Thymus (tissue), 14 donors: ENCODE measurements at places on chromosomes 13 and 19. TPM values are rescaled to one million over a fixed set of nuclear protein-coding genes. Genes with fewer than 3 reads are reported as not detected.

THSD1 gene
- 2.9 TPM for total RNA-seq

GRCh38 chr19:19004144-19004543, 29.2 kb downstream of the SUGP2 start:
- no peak for DNase-seq
- no peaks in the 10 kb centered on the region for H3K27me3 ChIP-seq
- H3K4me3 ChIP-seq = no peak overlapping the region
- H3K27ac ChIP-seq = no peak overlapping the region

DNA sequence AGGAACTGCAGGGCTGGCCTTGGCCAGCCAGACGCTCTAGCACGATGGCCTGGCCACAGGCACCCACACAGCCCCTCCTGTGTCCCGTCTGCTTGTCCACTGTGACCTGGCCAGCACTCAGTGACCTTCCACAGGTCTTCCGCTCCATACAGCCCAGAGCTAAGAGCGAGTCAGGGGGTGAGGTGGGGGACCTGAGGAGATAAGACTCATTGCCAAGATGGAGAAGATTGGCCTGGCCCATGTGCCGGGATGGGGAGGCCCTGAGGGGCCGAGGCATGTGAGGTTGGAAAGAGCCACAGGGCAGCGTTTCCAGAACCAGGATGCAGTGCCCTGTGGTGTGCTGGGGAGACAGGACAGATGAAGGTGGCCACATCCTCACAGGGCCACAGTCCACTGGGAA, 10.2 kb upstream of the SLC7A9 start:
- no peaks in the 10 kb centered on the region for H3K27me3 ChIP-seq
- no peak for DNase-seq
- H3K36me3 ChIP-seq = peaks cover 13% of the 10 kb centered on the region
- no peak overlapping the region for H3K27ac ChIP-seq

GRCh38 chr13:41416276-41416675, 41.1 kb upstream of the RGCC start:
- H3K27ac ChIP-seq = no peak overlapping the region
- DNase-seq = no peak
- no peak overlapping the region for H3K4me3 ChIP-seq

DNA sequence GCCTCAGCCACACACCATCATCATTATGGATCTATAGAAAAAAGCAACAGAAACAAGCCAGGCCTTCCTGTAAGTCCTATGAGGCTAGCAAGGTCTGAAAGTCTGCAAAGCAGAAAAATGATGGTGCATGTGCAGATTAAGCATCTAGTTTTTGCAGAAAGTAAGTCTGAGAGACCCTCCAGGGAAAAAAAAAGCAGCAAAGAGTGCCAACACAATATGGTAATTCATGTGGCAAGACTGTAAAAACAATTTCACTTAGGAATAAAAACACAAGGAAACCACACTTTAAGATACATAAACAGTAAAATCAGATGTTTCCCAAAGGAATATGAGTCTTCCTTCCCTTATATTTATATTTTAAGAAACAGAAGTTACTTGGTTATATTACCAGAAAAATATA, 112.3 kb upstream of the FBXL3 start:
- H3K4me1 ChIP-seq = no peaks in the 10 kb centered on the region
- no peak overlapping the region for H3K4me3 ChIP-seq
- no peak for DNase-seq
- H3K27ac ChIP-seq = no peak overlapping the region

DNA sequence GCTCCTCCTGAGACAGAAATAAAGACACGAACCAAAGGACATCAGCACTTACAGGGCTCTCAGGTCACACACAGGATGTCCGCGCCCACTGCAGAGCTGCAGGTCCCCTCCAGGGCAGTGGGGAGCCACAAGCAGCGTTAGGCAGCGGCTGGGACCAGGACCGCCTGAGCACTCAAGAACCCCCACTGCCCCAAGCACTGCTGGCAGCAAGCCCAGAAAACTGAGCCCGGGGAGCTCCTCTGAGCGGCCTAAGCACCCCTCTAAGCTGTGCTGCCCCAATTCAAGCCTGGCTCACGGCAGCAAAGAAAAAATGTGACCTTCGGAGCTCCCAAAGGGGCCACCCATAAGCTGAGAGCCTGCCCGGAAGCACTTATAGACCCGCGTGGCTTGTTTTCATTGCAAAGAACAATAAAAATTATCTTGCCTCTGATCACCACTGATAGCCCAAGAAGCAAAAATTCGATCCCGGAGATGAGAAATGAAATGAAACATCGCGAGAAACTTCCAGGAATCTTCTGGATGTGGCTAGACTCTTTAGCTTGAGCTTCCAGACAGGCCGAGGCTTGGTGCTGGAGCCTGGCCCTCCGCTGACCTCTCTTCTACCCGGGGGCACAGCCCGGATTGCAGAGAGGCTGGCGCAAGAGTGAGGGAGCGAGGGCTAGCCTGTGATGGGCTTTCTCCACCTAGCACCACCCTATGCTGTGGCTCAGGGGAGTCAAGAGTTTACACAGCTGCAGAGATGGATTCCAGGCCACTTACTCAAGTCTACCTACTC, 6.3 kb downstream of the DPP9 start:
- H3K4me3 ChIP-seq = no peak overlapping the region
- no peak overlapping the region for H3K27ac ChIP-seq
- H3K36me3 ChIP-seq = peaks cover 75% of the 10 kb centered on the region
- H3K27me3 ChIP-seq = no peaks in the 10 kb centered on the region
- H3K4me1 ChIP-seq = peaks cover 5% of the 10 kb centered on the region

- DNase-seq = no peak
- H3K27ac ChIP-seq = no peak overlapping the region
- peaks cover 2% of the 10 kb centered on the region for H3K27me3 ChIP-seq
Observed at GRCh38 chr19:50924586-50924985, 13.4 kb upstream of the KLK4 start.

- peaks cover 15% of the 10 kb centered on the region for H3K4me1 ChIP-seq
- no peak overlapping the region for H3K4me3 ChIP-seq
- H3K27me3 ChIP-seq = no peaks in the 10 kb centered on the region
- DNase-seq = no peak
Observed at GRCh38 chr13:113747291-113747833, 11.7 kb upstream of the TMEM255B start.

GRCh38 chr13:79212064-79212619, 193.9 kb downstream of the RBM26 start:
- no peak for DNase-seq
- no peaks in the 10 kb centered on the region for H3K27me3 ChIP-seq
- H3K4me3 ChIP-seq = no peak overlapping the region
- H3K4me1 ChIP-seq = no peaks in the 10 kb centered on the region
- H3K27ac ChIP-seq = no peak overlapping the region

DNA sequence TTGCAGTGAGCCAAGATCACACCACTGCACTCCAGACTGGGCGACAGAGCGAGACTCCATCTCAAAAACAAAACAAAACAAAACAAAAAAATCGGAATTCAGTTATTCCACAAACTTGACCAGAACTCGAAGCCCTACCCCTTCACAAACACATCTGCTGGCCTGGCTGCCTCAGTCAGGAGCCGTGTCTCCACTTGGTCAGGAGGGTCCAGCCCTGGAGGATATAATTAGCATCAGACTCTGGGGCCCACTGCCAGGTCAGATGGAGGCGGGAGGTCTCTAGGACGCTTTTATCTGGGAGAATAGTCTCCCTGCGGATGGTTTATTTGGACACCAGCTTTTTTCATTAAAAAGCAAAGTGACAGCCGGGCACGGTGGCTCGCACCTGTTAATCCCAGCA, 8.0 kb downstream of the ELL start:
- no peak overlapping the region for H3K4me3 ChIP-seq
- H3K36me3 ChIP-seq = peaks cover 8% of the 10 kb centered on the region
- no peak overlapping the region for H3K27ac ChIP-seq
- no peaks in the 10 kb centered on the region for H3K4me1 ChIP-seq
- DNase-seq = no peak

DNA sequence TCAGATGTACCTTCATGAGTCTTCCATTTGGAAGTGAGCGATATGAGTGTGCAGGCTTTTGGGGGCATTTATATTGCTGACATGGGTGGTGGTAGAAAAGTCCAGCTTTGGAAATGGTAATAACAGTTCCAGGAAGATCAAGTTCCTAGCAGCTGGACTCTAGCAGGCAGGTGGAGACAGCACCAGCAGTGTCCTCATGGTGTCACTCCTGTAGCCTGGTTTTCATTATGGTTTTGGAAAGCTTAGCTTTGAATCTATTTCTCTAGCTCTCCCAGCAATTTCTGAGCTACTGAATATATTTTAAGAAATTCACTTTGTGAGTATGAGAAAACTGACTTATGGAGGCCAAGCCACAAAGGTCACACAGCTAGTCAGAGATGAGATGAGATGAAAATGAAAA, 523.2 kb upstream of the HTR2A start:
- no peaks in the 10 kb centered on the region for H3K36me3 ChIP-seq
- H3K4me3 ChIP-seq = no peak overlapping the region
- H3K27me3 ChIP-seq = no peaks in the 10 kb centered on the region
- no peaks in the 10 kb centered on the region for H3K4me1 ChIP-seq
- H3K27ac ChIP-seq = no peak overlapping the region
- DNase-seq = no peak

- H3K4me3 ChIP-seq = no peak overlapping the region
- no peak overlapping the region for H3K27ac ChIP-seq
- no peaks in the 10 kb centered on the region for H3K4me1 ChIP-seq
- no peaks in the 10 kb centered on the region for H3K36me3 ChIP-seq
- H3K27me3 ChIP-seq = no peaks in the 10 kb centered on the region
- no peak for DNase-seq
Observed at GRCh38 chr13:110517505-110518225, 43.9 kb downstream of the RAB20 start.

DNA sequence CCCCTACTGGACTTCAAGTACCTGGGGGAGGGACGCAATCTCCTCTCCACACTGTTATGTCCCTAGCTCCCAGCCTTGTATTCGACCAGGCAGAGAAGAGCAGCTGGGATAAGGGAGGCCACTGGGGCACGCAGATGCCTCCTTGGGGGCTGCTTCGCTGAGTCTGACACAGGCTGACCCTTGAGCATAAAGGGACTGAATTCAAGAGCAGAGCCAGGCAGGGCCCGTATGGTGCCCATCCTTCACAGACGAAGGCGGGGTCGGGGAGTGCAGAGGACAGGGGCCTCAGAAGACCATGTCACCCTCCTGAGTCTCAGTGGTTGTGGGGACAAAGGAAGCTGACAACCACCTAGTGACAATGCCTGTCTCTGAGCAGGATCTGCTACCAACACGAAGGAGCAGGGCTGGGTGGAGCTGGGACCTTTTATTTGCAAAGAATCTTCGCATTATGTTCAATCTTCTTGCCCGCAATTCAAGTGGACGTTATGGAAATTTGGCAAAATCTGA, 124.6 kb downstream of the TUBA3C start:
- DNase-seq = no peak
- no peaks in the 10 kb centered on the region for H3K36me3 ChIP-seq
- no peak overlapping the region for H3K4me3 ChIP-seq
- no peak overlapping the region for H3K27ac ChIP-seq

- no peak overlapping the region for H3K27ac ChIP-seq
- H3K4me3 ChIP-seq = no peak overlapping the region
- H3K27me3 ChIP-seq = no peaks in the 10 kb centered on the region
- peaks cover 14% of the 10 kb centered on the region for H3K4me1 ChIP-seq
- H3K36me3 ChIP-seq = peaks cover 33% of the 10 kb centered on the region
- no peak for DNase-seq
Observed at GRCh38 chr19:43499042-43499441, 5.5 kb downstream of the PHLDB3 start.
